SHP77 treated with DMSO at 0.1 percent for 48 hours (cell line): ENCODE measurements at places on chromosomes 6 and 20.

- no peak for DNase-seq
Measured at GRCh38 chr6:36297511-36297910, 27.7 kb downstream of the PNPLA1 start.

GRCh38 chr6:108768792-108769524 lies 79.3 kb upstream of the ARMC2 start:
- DNase-seq: no peak

- no peak for DNase-seq
Measured at GRCh38 chr20:37513779-37514359, 7.2 kb upstream of the NNAT start.

DNA sequence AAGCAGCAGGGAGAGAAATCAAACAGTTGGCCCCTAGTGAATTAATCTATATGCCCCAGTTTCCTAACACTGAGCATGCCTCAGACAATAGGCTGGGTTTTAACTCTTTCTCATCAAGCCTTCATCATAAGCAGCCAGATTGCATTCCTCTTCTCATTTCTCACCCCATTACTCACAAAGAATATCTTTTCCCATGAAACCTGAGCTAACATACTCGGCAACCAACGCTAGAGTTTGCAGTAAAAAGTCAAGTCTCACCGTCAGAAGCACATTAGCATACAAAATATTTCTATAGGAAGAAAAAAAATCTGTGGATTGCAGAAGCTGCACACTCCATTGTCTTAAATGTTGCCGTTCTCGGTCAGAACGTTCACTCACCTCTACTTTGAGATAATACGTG lies 429.9 kb upstream of the ARID1B start:
- no peak for DNase-seq

GRCh38 chr6:75377386-75377785 lies 92.8 kb upstream of the TMEM30A start:
- DNase-seq: no peak

DNA sequence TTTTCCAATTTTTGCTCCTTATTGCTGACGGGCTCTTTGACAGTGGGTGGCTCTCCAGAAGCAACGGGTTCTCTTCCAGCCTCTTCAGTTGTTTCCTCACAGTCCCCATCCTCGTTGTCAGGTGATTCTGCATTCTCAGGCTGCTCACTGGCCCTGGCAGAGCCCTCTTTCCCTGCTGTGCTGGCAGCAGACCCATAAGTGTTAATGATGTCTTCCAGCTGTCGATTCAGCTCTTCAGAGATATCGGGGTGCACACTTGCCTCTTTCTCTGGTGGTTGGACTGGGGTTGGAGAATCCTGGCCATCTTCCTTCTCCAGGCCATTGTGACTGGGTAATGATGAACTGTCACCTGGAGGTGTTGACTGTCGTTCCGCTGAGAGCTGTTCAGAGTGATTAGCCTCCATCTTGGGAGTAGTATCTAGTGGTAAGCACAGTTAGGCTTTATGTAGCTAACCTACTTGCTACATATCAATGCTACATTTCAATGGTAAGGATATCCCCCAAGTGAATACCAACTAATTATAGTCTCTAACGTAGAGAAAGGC lies 3.2 kb downstream of the TXLNB start:
- DNase-seq: no peak

DNA sequence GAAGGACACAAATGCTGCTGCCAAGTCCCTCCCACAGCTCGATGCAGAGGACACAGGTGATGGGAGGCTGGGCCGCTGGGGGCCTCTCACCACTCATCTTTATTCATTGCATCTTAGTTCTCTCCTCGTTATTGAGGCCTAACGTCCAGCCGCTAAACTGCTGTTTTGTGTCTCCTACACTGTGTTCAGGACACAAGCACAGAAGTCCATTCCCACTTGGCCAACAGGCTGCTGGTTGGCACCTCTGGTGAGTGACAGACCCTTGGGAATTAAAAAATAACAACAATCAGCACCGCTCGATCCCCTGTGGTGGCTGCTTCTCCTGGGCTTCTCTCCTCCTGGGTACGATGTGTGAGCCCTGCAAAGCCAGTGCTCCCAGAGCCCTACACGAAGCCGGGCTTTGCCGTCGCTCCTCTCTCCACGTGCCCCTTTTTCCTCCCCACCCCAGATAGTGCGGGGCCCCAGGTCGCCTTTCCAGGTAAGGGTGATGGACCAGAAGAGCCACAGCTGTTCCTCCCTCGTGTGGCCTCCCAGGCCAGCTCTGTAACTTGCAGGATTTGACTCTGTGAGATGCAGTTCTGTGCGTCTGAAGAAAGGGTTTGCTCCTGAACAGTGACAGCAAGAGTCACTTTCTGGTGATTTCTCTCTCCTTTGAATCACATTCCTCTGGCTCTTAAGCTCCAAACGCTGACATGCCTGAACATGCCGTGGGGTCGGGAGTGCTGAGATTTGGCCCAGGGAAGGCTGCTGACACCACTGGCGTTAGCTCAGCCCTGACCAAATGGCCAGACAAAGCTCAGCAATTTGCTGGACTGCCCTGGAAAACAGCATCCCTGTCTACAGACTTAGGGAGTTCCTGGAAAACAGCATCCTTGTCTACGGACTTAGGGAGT lies 59.3 kb downstream of the DLL1 start:
- no peak for DNase-seq

DNA sequence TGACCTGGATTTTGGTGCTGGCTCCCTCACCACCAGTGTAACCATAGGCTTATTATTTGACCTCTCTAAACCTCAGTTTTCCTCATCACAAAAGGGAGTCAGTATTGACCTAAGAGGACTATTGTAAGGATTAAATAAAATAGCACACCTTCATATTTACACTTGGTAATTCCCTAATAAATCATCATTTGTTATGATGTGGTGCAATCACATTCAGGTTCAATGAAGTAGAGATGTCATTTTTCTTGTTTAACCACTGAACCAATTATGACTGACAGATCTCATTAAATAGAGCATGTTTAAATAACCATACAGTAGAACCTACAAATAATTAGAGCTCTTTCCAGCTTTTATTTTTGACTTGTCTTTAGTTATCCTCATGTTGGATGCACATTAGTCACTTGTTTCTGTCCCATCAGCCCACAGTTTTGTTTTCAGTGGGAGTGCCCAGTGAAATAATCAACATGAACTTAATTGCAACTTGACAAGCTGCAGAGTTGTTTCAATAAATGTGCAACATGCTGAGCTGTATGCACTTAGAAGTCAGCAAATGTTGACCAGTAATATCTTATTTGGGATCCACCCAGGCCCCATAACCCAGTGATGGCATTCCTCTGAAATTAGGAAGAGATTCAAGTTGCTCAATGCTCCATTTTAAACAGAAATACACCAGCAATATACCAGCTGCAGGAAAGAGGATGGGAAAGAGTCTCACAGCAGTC lies 451.7 kb upstream of the MARCKS start:
- DNase-seq: no peak

- no peak for DNase-seq
Measured at GRCh38 chr6:147207351-147207750, 3.1 kb downstream of the STXBP5 start.

- no peak for DNase-seq
Measured at GRCh38 chr6:118722829-118723813, 71.7 kb upstream of the CEP85L start.

GRCh38 chr20:35490736-35491181 lies 35.4 kb downstream of the CEP250 start:
- no peak for DNase-seq

- no peak for DNase-seq
Measured at GRCh38 chr6:3619201-3619600, 132.3 kb downstream of the PXDC1 start.

DNA sequence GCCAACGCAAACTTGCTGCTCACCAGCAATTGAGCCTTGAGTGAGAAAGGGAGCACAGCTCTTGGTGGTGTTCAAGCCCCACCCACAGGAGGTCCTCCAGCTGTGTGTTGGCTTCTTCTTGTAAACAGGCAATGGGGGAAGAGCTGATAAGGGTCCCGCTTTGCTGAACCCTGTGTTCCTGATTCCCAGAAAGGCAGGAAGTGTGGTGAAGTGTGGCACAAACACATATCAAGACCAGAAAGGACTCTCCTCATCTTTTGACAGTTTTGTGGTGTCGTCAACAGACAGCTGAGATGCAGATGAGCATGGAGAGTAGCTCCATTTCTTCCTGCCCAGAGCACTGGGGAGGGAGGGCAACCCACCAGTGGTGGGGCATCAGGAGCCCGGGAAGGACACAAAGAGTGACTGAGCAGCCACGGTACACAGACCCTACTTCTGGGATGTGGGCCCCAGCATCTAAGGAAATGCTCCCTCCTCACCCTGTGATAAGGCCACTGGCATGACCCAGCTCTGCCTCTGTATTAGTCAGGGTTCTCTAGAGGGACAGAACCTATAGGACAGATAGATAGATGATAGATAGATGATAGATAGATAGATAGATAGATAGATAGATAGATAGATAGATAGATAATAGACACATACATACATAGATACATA lies 188.9 kb upstream of the TAB2 start:
- no peak for DNase-seq

DNA sequence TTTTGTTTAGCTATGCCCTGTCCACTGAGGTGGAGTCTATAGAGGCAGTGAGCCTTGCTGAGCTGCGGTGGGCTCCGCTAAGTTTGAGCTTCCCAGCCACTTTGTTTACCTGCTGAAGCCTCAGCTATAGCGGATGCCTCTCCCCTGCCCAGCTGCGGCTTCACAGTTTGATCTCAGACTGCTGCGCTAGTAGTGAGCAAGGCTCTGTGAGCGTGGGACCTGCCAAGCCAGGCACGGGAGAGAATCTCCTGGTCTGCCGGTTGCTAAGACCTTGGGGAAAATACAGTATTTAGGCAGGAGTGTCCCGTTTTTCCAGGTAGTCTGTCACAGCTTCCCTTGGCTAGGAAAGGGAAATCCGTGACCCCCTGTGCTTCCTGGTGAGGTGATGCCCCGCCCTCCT lies 138.4 kb downstream of the SMAP1 start:
- no peak for DNase-seq

- peak; percentile 4 for DNase-seq
Measured at GRCh38 chr20:49656304-49656703, 57.4 kb downstream of the B4GALT5 start.

- no peak for DNase-seq
Measured at GRCh38 chr6:149815788-149816187, 48.4 kb downstream of the LRP11 start.

- no peak for DNase-seq
Measured at GRCh38 chr6:7896465-7896987, 14.1 kb downstream of the TXNDC5 start.

DNA sequence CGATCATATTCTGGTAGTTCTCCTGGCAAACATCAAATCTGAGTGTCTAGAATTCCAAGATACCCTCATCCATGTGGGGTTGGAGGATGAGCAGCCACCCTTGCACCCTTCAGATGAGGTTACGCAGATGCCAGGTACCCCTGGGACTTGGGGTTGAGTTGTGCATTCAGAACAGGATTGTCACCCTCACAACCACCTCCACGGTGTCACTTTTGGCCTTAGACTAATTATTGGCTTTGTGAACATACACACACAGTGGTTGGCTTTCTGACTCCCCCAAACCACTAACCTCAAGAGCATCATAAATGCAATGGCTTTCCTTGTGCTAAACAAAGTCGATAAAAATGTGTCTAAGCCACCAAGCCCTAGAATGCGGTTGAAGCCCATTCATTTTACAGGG lies 2.9 kb upstream of the F13A1 start:
- DNase-seq: no peak

DNA sequence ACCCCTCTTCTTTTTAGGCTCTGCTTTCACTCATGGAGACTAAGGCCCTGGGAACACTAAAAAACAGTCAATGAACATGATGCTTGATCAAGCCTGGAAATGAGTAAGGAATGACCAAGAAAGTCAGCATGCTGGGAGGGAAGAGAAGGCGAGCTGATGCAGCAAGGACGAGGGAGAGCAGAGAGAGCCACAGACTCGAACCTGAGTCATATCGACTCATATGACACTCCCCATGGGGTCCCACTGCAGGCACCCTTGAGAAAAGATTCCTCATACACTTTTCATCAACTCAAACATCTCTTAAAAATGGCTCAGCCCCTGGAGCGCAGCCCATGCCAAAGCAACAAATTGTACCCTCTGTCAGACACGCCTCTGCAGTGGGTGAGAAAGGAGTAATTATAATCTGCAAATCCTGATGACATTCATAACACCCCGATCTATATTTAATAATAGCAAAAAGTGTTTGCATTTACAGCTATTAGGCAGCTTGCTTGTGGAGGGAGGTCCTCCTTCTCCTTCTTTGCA lies 127.2 kb downstream of the F13A1 start:
- no peak for DNase-seq

DNA sequence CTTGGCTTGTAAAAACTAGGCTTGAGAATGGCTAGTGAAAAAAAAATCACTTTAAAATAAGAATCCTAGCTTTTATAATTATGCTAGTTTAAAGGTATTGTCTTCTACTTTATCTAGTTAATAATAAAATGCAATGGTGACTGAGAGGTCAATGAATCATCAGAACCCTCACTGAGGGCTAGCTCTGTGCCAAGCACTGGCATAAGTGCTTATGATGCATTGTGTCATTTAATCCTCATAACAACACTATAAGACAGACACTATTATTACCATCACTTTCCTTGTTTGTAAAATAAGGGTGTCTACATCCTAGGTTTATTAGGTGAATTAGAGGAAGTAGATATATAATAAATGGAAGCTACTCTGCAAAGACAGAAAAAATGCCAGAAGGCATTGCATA lies 144.3 kb downstream of the F13A1 start:
- DNase-seq: no peak

GRCh38 chr20:12057778-12058177 lies 140.1 kb downstream of the BTBD3 start:
- no peak for DNase-seq

DNA sequence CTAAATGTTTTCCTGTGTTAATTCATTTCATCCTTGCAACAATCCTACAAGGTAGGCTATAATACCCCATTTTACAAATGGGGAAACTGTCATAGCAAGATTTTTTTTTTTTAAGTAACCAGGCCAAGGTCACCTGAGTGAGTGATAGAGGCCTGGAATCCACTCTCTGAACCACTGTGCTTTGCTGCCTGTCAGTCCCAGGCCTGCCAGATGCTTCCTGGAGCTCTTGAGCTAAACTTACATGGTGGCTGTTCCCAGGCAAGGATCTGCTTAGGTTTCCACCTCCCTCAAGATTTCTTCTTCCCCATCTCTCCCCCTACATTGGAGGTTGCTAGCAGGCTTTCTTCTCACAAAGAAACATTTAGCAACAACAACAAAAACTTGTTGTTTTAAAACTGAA lies 32.7 kb upstream of the RNF8 start:
- DNase-seq: no peak

GRCh38 chr20:59932616-59933295 lies 681 bp downstream of the SYCP2 start:
- no peak for DNase-seq

GRCh38 chr6:6414931-6415330 lies 94.5 kb upstream of the F13A1 start:
- DNase-seq: no peak

GRCh38 chr20:32664678-32665159 lies 9.0 kb downstream of the C20orf203 start:
- no peak for DNase-seq

- DNase-seq: no peak
Measured at GRCh38 chr6:28945349-28945748, 21.6 kb upstream of the TRIM27 start.

GRCh38 chr20:31722257-31723068 lies at the start of gene BCL2L1:
BCL2L1 (minus strand) TSS chr20:31722868; CDS start chr20:31722218, 650 bp downstream.
- DNase-seq: peak; percentile 57
